ENCODE measurements at places on chromosomes 1 and 21. TPM values are rescaled to one million over a fixed set of nuclear protein-coding genes. Genes with fewer than 3 reads are reported as not detected.

DNA sequence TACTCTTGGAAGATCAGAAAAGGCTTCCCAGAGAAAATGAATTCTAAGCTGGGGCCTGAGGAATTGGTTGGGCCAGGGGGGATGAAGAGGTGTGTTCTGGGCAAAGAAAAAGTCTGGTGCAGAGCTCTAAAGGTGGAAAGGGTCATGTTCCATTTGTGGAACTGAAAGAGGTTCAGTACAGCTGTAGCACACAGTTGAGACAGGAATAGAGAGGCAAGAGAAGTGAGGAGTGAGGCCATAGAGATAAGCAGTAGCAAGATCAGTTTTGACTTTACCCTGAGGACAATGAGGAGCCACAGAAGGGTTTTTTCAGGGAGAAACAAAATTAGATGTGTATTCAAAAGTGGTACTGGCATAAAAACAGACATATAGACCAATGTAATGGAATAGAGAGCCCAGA is 30.3 kb upstream of the MUTYH start:
- no peak for DNase-seq

GRCh38 chr1:241101622-241102021 is 255.4 kb downstream of the RGS7 start:
- no peak for DNase-seq

DNA sequence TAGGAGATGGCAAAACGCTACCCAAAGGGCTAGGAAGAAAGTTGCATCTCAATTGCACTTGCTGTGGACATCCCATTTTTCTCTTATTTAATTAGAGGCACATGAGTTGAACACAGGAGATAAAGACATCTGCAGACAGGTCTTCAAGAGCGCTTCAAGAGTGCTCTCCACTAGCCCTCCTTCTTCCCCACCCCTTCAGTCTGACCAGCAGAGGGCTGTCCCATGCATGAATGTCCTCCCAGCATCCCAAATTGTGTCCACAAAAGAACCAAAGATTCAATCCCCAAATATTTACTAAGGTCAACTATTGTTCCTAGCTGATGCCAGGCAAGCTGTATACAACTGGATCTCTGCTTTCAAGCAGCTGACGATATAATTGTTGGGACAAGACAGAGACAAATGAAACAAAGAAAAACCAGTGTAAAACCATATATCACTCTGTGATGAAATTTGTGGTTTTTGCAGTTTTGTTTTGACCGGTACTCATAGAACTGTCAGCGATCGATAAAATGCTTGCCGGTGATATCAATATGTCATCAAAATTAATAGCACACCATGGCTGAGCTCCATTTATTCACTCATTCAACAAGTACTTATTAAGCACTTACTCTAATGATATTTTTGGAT is 174.2 kb downstream of the TNR start:
- DNase-seq: no peak

Gene KLF17
- polyA plus RNA-seq: not detected

DNA sequence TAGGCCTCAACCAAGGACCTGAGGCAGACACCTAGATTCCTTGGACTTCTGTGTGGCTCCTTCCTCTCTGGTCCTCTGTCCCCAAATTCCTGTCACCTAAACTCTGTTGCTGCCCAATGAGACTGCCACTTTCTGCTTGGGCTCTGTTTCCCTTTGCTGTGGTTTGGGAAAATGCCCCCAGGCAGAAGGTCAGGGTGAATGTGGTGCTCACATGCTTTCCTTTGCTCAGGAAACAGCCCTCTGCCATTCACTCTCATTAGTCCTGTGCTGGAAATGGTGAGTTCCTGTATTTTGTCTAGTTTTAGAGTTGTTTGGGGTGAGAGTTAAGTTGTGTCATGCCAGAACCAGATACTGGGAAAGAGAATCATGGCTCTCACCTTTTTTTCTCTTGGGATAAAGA is 22.7 kb upstream of the SHE start:
- DNase-seq: no peak

Gene SDF4
- 76.7 TPM for polyA plus RNA-seq

Gene SLC2A5
- not detected for polyA plus RNA-seq

DNA sequence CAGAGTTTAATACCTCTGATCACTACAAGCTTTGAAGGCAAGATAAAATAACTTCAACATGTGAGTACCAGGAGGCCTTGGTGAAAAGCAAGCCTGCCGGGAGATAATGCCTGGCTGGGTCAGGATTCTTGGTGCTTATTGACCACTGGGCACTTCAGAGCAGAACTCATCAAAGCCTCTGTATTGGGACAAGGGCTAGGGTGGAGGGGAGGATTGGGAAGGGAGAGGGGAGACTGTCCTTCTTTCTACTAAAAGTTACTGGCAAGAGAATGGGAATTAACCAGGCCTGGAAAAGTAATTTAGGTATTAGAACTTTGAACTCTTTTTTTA is 35.2 kb downstream of the NEK2 start:
- no peak for DNase-seq

Gene LHX4
- 0.09 TPM for polyA plus RNA-seq

Gene TENT5C
- polyA plus RNA-seq: 0.19 TPM

DNA sequence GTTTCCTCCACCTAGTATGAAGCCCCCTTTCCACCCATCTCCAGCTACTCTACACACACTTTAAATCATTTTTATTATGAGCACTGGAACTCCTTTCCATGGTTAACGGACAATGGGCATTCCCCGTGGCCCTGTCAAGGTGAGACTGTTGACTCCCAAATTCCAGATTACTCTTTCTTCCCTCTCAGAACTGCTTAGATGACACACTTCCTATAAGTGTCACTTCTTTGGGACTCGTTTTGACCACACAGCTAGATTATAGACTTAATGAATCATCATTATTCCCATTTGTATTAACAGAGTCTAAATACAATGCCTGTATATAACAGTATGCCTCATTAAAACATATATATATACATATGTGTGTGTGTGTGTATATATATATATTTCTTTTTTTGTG is 215.1 kb downstream of the BRINP3 start:
- DNase-seq: no peak

Gene ARMH1
- polyA plus RNA-seq: 75.6 TPM

GRCh38 chr1:161206411-161207140 is 4.4 kb downstream of the NDUFS2 start:
- no peak for DNase-seq

Gene PEF1
- 60.6 TPM for polyA plus RNA-seq

DNA sequence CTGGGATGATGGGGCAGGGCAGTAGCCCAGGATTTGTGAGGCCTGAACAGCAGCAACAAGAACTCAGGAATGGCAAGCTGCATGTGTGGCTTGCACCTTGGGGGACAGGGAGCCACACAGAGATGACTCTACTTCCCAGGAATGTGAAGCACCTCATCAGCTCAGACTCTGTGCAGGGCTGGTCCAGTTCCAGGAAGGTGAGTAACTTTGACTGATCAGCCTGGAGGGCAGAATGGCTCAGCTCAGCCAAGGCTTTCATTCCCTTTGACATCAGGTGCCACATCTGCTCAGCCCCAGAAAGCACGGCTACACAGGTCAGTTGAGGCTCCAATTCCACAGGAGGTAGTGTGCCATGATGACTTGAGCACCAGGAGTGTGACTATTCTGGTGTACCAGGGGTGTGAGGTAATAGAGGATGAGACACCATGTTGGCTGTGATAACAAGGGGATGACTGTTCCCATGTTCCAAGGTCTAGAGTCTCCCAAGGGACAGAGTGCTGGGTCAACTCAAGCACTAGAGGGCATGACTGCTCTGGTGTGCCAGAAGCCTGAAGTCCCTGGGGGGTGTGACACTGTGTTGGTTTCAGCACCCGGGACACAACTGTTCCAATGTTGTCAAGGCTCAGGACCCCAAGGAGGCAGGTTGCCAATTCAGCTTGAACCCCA is 625.8 kb upstream of the ADGRL2 start:
- no peak for DNase-seq

Gene MEX3A
- polyA plus RNA-seq: not detected

DNA sequence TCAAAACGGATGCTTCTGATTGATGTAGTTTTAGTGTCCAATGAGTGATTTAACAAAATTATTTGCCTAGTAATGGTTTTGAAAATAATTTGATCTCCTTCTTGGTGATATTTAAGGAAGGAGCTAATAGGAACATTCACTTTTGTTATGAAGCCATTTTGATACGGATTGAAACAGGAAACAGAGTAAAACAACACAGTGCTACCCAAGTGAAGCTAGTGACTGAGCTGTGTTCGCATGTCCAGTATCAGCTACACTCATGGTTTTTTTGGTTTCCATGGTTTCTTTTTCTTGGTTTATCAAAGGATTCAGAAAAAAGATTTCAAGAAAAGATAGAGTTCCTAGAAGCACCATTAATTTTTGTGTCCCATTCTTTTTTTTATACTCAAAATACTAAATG is 40.1 kb upstream of the PLEKHO1 start:
- no peak for DNase-seq

GRCh38 chr21:45835301-45836267 is 146.0 kb upstream of the COL6A1 start:
- peak; percentile 42 for DNase-seq

Gene LRRC53
- not detected for polyA plus RNA-seq

DNA sequence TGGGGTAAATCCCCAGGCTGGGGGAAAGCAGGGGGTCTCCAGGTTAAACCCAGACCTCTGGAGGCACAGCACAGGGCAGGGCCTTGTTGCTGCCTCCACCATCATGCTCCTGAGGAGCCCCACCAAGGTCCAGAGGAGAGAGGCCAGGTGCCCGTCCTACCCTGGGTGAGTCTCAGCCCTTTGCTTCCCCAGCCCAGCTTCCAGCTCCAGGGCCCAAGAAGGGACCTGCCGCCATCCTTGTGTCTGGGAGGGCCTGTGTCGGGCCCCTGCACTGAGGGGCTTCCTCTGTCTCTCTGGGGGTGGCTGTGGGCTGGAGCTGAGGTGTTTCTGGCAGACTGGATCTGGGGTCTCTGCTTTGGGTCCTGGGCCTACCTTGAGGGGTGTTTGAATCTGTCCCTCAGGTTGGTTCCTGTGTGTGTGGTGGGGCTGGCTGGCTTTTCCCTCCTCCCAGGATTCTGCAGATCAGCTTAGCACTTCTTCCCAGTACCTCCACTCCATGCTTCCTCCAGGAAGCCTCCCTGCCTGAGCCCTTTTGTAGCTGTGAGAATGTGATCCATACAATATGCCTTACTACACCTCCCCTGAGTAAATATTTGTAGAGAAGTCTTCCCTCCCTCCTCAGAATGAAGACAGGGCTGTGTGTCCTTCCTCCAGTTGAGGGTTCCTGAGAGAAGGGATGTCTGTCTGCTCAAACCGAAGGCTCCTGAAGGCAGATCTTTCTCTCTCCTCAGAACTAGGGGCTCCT is 6.2 kb downstream of the GPR3 start:
- DNase-seq: no peak

- no peak for DNase-seq
Observed at GRCh38 chr1:247456914-247457639, 827 bp downstream of the OR2B11 start.

- no peak for DNase-seq
Observed at GRCh38 chr1:15120251-15120945, 33.1 kb upstream of the TMEM51 start.

Gene AMPD1
- polyA plus RNA-seq: not detected

Gene GMEB1
- polyA plus RNA-seq: 17.1 TPM

GRCh38 chr1:229669333-229669732 is 43.3 kb downstream of the URB2 start:
- DNase-seq: no peak

Gene CCDC17
- not detected for polyA plus RNA-seq

Gene ROR1
- polyA plus RNA-seq: not detected

- DNase-seq: no peak
Observed at GRCh38 chr1:67571901-67572593, 113.0 kb upstream of the GADD45A start.

GRCh38 chr1:228938537-228938901 is 203.2 kb downstream of the RHOU start:
- peak; percentile 58 for DNase-seq

- no peak for DNase-seq
Observed at GRCh38 chr1:230609208-230609607, 33.1 kb upstream of the COG2 start.

DNA sequence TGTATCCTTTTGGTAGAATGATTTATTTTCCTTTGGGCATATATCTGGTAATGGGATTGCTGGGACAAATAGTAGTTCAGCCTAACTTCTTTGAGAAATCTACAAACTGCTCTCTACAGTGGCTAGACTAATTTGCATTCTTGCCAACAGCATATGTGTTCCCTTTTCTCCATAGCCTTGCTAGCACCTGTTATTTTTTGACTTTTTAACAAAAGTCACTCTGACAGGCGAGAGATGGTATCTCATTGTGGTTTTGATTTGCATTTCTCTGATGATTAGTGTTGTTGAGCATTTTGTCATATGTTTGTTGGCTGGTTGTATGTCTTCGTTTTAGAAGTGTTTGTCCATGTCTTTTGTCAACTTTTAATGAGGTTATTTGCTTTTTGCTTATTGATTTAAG is 99.8 kb downstream of the UCK2 start:
- no peak for DNase-seq

- DNase-seq: no peak
Observed at GRCh38 chr21:15414057-15414456, 315.7 kb upstream of the USP25 start.

- no peak for DNase-seq
Observed at GRCh38 chr1:196317535-196318522, 290.4 kb downstream of the KCNT2 start.

GRCh38 chr1:8825985-8826481 is 8.6 kb upstream of the RERE start:
- no peak for DNase-seq

Measured in naive thymus-derived CD8-positive, alpha-beta T cell (primary cell).